GM23248 (cell line): ENCODE measurements at places on chromosomes 13 and 19.

- peak; percentile 28 for DNase-seq
- no peak overlapping the region for H3K27ac ChIP-seq
- H3K27me3 ChIP-seq: no peaks in the 10 kb centered on the region
- peaks cover 5% of the 10 kb centered on the region; the same call in 1 of the 2 replicates for H3K36me3 ChIP-seq
These were observed 11.8 kb upstream of the AKAP8L start for GRCh38 chr19:15430526-15431120.

DNA sequence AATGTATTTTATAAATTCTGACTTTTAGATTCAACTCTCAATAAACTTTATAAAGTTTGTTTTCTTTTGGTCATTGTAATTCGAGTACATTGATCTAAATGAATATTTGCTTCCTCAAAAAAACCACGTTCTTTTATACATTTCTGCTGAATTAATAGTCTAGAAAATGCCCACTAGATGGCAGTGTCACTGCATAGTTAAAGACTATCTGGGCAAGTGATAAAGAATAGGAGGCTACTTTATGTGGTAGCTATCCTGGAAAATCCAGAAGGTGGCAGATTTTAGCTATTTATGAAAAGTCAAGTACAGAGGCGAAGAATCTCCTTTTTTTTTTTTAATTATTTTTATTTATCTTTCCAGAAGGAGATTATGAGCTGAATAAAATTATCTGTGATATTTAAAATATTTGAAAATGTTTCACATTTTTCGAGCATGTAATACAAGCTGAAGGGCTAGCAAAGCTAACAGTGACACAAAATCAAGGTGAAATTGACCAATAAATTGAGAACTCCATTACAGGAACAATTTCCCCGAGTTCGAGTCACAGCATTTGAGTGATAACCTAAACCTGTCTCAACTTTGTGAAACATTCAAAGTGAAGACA, 221.8 kb downstream of the OLFM4 start:
- H3K4me3 ChIP-seq: no peak overlapping the region
- H3K27me3 ChIP-seq: no peaks in the 10 kb centered on the region
- no peak overlapping the region for H3K27ac ChIP-seq
- H3K4me1 ChIP-seq: no peaks in the 10 kb centered on the region

DNA sequence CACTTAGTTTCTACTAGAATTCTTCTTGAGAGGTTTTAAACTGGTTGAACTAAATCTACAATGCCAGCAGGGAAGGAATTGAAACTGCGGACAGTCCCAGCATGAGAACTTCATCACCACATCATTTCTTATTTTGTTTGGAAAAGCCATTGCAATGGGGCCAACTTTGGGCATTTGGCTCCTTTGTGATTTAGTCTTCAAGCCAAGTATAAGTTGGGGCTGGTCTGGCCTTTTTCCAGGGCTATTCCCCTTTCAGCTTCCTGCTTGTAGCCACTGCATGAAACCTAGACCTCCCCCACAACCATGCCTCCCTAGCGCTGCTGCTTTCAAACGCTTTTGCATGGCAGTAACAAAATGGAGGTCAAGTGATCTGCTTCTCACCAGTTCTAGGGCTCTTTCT, 142.3 kb downstream of the RGCC start:
- no peak for DNase-seq
- no peaks in the 10 kb centered on the region for H3K36me3 ChIP-seq
- no peak overlapping the region for H3K27ac ChIP-seq

GRCh38 chr19:49718511-49718910, 27.6 kb downstream of the CPT1C start:
- no peaks in the 10 kb centered on the region for H3K27me3 ChIP-seq
- H3K36me3 ChIP-seq: no peaks in the 10 kb centered on the region
- H3K27ac ChIP-seq: peak overlapping the region; percentile 87
- peak overlapping the region; percentile 72 for H3K4me3 ChIP-seq

DNA sequence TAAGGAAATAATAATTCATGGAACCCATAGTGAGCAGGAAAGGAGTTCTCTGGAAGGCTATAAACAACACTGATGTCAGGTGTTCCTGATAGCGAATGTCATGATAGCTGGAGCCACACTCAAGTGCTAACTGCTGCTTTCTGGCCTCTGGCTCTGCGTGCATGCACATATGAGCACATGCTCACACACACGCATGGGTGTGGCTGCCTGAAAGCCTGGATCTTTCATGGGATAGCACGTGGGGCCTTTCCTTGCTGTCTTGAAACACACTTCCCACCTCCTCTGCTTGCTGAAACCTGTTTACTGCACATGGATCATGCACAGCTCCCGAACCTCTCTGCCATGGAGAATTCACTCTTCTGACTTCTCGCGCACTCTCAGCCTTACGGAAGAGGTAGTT, 207.4 kb downstream of the ATP8A2 start:
- no peaks in the 10 kb centered on the region for H3K4me1 ChIP-seq
- H3K4me3 ChIP-seq: no peak overlapping the region
- no peaks in the 10 kb centered on the region for H3K27me3 ChIP-seq
- no peak overlapping the region for H3K27ac ChIP-seq

DNA sequence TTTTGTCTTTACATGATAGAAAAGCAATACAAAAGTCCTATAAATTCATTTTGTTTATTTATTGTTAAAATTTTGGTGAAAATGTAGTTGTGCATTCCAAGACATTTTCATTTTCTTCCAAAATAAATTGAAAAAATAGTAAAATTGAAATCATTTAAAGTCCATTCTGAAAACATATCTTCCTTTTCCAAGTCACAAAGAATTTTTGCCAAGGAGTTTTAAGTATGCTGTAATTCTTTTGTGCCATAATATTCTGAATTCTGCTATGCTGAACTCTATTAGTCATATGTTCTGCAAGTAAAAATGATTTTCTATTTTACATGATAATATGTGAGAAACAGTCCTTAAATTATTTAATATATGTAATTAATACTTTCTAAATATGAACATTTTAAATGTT, 879.6 kb upstream of the SLC10A2 start:
- no peaks in the 10 kb centered on the region for H3K4me1 ChIP-seq
- no peak overlapping the region for H3K4me3 ChIP-seq
- DNase-seq: no peak
- no peaks in the 10 kb centered on the region for H3K36me3 ChIP-seq
- H3K27ac ChIP-seq: no peak overlapping the region

DNA sequence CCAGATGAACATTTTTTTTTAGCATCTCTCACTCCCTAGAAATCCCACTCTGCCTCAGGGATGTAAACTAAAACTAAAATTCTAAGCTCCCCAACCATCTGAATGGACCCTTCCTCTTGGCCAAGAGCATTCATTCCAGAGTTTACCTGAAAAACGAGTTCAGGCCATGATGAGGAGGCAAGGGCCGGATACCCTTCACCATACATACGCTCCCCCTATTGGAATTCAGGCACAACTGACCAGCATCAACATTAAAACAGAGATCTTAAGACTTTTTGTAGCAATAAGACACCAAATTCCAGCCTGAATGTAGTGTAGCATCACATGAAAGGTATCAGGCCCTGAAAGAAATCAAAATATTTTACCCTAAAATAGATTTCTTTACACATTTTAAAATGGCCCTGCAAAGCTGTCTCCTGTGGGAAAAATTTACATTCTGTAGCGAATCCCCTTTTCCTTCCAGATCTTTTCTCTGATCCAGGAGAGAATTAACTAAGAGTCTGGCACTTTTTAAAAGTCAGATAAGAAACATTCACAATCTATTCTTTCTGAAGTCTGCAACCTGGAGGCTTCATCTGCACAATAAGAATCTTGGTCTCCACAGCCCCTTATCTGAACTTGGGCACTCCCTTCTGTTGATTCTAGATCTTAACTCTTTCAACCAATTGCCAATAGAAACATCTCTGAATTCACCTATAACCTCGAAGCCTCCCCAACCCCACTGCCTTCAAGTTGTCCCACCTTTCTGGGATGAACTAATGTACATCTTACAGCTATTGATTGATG, 888.5 kb downstream of the UQCRFS1 start:
- H3K4me3 ChIP-seq: no peak overlapping the region
- H3K4me1 ChIP-seq: no peaks in the 10 kb centered on the region
- no peak overlapping the region for H3K27ac ChIP-seq
- no peaks in the 10 kb centered on the region for H3K36me3 ChIP-seq
- peaks cover 22% of the 10 kb centered on the region; the same call in 1 of the 2 replicates for H3K27me3 ChIP-seq

DNA sequence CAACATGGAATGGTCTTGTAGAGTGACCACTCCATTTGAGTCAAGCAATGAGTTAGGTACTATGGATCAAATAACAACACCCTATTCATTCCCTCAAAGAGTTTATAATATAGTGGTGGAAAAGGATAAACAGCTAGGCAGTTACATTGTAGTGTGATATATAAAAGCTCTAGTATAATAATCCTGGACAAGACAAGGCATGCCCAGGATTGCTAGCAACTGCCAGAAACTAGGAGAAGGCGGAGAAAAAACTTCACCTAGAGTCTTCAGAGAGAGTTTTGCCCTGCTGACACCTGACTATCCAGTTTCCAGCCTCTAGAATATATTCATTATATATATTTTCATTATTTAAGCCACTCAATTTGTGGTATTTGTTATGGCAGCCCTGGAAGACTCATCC, 530.6 kb downstream of the KLF12 start:
- H3K36me3 ChIP-seq: no peaks in the 10 kb centered on the region
- no peak for DNase-seq
- H3K4me1 ChIP-seq: no peaks in the 10 kb centered on the region
- no peak overlapping the region for H3K27ac ChIP-seq

DNA sequence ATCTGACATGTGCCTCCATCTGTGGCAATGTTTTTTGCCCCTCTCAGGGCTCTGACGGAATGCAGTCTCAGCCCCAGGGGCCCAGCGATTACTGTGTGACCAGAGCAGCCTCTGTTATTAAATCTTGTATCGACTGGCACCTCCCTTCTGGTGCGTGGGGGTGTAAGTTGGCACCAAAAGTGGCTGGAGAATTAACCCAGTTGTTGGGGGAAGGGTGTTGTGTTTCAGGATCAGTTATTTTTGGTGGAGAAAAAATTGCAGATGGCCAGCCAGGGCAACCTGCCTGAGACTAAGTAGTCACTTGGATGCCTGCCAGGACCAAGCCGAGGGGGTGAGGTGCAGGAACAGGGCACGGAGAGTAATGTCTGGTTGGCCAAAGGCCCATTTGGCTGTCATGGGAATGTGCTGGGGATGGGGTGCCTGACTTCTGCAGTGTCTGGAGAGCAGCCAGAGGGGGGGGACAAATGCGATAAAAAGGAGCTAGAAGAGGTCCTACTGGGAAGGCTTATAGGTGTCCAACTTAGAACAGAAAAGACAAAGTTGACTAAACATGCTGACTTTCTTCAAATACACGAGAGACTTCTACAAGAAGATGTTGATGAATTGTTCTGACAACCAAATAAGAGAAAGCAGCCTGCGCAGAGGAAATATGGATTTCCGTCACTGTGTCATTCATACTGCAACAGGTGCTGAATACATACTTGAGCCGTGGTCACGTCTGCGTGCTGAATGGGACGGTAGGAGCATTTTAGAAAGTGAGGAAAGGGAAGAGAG, 69.8 kb downstream of the SIAH3 start:
- H3K4me3 ChIP-seq: no peak overlapping the region
- H3K27me3 ChIP-seq: peaks cover 7% of the 10 kb centered on the region
- DNase-seq: peak; percentile 5

DNA sequence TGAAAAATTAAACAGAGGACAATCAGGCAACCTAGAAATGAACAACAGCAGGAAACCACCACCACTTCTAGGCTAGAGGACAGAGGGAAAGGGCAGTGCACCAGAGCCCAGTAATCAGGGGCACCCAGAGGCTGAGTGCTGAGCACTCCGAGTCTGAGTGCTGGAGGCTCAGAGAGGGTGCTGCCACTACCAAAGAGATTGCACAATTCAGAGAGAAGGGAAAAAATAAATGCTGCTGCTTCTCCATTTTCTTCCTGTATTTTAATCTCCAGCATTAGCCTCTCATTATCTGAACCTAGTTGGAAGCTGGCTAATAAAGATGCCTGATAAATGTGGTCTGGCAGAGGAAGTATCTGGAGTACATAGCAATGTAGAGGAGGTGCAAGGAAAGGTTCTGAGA, 11.8 kb upstream of the ZNF175 start:
- no peaks in the 10 kb centered on the region for H3K27me3 ChIP-seq
- DNase-seq: no peak
- no peaks in the 10 kb centered on the region for H3K4me1 ChIP-seq
- H3K27ac ChIP-seq: no peak overlapping the region

- peaks cover 15% of the 10 kb centered on the region for H3K4me1 ChIP-seq
- H3K27me3 ChIP-seq: no peaks in the 10 kb centered on the region
- DNase-seq: peak; percentile 64
- H3K4me3 ChIP-seq: no peak overlapping the region
- H3K27ac ChIP-seq: peak overlapping the region; percentile 72
- H3K36me3 ChIP-seq: no peaks in the 10 kb centered on the region
These were observed 1.9 kb upstream of the VASP start for GRCh38 chr19:45505151-45505995.

GRCh38 chr13:55159765-55160164, 1981.0 kb upstream of the PRR20A start:
- no peak overlapping the region for H3K4me3 ChIP-seq
- no peaks in the 10 kb centered on the region for H3K36me3 ChIP-seq
- no peak for DNase-seq
- H3K27ac ChIP-seq: no peak overlapping the region
- H3K27me3 ChIP-seq: no peaks in the 10 kb centered on the region
- H3K4me1 ChIP-seq: no peaks in the 10 kb centered on the region

DNA sequence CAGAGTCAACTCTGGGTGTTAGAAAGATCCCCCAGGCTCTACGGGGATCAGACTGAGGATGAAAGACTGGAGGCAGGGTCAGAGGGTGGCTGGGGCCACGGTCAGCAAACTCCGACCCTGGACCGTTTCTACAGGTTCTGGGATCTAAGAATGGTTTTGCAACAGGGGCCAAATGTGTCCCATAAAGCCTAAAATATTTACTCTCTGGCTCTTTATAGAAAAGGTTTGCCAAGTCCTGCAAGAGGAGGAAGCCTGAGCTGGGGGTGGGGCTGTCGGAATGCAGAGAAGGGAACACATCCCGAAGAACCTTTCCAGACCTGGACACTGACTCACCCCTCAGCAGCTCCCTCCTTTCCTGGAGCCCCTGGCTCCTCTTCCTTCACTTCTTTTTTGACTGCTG, 20.7 kb downstream of the LIG1 start:
- H3K4me1 ChIP-seq: no peaks in the 10 kb centered on the region
- no peak for DNase-seq
- H3K27me3 ChIP-seq: no peaks in the 10 kb centered on the region
- no peak overlapping the region for H3K4me3 ChIP-seq
